GM10248 (cell line): ENCODE measurements at places on chromosomes 1 and 21.
A peak's percentile ranks its signal among the peaks of the same experiment; 100 is the strongest.

- peak; percentile 40 for DNase-seq
These were observed 80.3 kb upstream of the ARTN start for GRCh38 chr1:43853161-43853921.

DNA sequence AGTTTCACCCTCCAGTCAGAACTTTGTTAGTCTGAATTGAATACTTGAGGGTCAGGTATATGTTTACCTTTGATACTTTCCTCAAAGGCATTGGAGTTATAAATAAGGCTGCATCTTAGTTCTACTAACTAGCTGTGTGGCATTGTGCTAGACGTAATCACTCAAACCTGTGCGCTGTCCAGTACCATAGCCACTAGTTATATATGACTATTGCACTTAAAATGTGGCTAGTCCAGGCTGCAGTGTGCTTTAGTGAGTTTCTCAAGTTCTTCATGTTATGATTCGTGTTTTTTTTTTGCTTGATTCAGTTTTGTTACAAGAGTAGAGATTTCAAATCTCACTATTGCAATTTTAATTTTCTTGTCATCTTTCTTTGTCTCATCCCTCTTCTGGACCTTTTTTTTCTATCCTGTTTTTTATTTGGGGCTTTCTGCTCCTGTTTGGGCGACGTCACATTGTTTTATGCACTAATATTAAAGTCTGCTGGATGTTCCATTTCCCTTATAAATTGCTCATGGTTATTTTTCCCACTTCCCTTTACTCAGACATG is 5.7 kb downstream of the MAN1A2 start:
- DNase-seq, result no peak

- no peak for DNase-seq
These were observed 92.1 kb upstream of the C1orf174 start for GRCh38 chr1:3992103-3992556.

DNA sequence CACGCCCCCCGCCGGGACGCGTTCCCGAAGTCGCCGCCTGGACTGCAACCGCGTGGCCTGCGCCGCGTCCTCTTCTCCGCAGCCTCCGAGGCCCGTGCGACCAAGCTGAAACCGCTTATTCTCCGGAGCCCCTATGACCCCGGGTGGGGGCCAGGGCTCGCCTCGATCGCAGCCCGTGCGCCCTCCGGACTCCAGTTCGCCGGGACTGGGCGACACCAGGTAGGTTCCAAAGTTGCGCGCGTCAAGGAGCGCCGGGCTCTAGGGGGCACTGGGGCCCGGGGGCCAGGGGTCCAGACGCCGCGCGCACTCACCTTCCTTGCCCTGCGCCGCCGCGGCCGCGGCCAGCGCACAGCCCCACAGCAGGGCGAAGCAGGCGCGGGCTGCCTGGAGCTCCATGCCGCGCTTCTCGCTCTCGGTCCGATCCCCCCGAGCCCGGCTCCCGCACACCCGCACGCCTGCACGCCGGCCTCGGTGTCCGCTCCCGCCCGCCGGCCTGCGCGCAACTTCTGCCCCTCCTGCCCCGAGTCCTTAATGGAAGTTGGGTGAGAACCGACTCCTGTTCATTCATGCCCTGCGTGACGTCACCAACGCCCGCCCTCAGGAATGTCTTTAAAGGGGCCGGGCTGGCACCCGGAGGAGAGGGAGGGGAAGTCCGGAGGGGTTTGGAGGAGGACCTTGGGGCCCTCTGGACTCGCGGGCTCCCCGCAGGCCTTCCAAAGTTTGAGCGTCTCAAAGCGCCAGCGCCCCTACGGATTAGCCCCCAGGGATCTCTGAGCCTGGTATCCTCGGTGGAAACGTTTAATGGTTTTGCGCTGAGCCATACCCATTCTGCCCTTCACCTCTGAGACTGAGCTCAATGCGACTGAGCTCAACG is at the start of gene EPHA2:
EPHA2 (minus strand) TSS at position 533 of the 874 bp plus-strand sequence; CDS start at position 396, 137 bp downstream.
- no peak for DNase-seq

GRCh38 chr1:44698138-44698537 is 23.6 kb downstream of the ARMH1 start:
- DNase-seq, result no peak

DNA sequence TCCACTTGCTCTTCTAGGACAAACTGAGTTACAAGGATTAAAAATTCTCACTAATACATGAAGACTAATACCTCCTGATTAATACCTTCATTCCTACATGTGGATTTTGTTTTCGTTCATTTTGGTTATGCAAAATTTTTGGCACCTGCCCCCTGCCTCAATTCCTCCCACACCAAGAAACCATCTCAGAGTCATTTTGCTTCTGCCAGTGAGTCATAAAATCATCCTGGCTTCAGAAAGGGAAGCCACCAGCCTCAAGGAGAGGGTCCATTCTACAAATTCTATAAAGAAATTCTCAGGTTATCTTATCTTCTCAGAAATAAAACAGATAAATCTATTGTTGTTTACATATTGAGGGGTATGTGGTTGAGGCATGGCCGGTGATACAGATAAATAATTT is 103.2 kb upstream of the COA6 start:
- no peak for DNase-seq

- no peak for DNase-seq
These were observed 54.0 kb upstream of the LRP8 start for GRCh38 chr1:53381790-53382401.

GRCh38 chr1:182279302-182279701 is 112.3 kb downstream of the GLUL start:
- no peak for DNase-seq

GRCh38 chr1:241641773-241642592 is 1.8 kb upstream of the CHML start:
- no peak for DNase-seq
